Cardiac fibroblast (primary cell): ENCODE measurements at places on chromosomes 7 and 10.

DNA sequence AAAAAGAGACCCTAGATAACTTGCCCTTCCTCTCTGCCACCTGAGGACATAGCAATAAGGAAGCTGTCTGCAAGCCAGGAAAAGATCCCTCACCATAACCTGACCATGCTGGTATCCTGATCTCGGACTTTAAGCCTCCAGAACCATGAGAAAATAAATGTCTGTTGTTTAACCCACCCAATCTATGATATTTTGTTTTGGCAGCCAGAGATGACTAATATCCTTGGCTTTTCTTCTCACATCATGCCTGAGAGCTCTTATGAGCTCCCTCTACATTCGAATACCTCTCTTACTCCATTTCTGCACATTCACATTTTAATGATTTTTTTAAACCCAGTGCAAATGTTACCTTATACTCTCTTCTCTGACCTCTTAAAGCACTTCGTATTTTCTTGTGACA is 214.0 kb upstream of the CHRM2 start:
- no peak for DNase-seq

DNA sequence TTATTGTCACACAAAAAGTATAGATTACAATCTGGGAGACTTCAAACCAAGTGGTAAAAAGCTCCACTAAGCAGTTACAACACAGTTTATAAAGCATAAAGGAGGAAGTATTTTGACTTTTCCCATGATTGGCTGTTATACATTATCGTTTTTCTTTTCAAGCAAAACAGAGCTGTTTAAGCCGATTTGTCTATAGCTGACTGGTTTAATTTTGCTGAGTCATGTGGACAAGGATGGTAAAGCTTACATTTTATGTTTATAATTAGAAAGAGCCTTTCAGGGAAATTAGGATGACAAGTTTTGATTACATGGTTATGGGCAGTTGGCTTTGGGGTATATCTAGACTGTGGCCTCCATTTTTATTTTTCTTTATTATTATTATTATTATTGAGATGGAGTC is 152.5 kb upstream of the STK17A start:
- no peak for DNase-seq

DNA sequence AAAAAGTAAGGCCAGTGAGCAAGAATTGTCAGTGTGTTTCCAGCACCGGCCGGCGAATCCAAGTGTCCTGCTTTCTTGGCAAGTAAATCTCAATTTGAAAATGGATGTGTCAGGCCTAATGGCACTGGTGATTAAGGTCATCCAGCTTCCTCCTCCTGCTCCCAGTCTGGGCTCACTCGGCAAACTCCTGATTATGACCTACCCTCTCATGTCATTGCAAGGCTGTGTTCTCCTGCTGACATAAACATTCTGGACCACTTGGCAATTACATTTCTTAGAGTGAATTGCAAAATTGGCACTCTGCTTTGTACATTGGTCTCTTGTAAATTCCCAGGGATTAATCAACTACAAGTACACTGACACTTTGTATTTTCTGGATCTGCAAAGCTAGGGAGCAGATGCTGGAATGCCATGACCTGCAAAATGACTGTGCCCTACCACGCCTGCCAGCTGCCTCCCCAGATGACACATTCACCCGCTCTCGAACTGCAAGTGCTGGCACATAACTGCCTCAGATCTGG is 473.8 kb downstream of the KIF20B start:
- no peak for DNase-seq

DNA sequence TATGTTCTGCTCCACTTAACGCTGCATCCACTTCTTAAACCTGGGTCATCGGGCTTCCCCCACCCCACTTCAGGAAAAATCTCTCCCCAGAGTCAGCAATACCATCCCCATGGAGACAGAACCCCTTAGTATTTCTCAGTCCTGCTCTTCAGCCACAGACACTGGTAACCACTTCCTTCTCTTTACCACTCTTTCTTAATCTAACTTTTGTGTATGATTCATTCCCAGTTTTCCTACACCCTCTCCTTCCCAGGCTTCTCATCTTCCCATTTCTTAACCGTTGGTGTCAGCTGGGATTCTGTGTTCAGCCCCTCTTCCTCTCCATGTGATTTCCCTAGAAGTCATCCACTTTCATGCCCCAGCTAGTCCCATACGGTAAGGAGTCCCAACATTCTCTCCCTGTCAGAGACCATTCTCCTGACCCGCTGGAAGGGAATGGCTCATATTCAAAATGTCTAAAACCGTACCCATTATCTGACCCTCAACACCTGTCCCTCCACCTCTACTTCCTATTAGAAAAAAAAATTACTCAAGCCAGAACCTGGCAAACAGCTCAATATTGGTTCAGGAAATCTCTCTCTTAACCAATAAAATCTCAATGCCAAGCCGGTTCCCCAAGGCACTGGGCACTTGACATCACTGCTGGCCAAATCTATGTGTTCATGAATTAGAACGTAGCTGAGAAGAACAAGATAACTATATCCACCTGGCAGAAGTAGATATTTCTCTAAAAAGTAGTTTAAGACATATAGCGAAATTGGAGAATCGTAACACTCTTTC is 89.4 kb downstream of the DGKI start:
- peak; percentile 62 for DNase-seq

DNA sequence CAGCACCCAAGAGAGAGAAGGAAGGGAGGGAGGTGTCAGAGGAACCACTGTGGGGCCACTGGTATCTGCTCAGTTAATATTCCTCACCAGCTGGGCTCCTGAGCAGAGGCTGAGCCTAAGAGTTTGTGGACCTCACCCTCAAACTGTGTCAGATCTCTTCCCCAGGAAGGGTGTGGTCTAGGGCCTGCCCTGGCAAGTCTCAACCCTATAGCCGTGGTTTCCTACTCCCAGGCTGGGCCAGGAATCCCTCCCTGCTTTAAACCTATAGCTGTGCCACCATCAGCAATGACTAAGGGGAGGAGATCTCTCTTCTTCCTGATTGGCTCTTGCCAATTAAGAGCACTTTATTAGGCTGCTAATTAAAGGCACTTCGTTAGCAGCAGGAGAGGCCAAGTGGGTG is 29.9 kb downstream of the POLL start:
- no peak for DNase-seq
